ENCODE measurements at places on chromosomes 4 and X.

DNA sequence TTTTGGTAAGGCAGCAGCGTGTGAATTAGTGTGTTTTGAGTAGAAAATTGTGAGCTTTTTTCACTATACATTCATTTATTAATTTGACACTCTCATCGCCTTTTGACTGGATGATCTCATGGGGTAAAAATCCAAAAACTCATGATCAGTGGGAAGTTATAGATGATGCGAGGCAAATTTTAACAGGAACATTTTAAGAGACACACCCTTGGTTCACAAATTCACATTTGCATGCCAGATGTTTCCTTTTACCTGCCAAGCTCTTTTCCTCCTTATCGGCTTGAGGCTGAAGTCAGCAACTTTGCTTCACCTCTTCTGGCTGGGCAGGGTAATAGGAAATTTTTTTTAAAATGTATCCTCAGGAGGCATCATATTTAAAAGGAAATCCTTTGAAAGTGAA, 318.0 kb upstream of the HS3ST1 start:
- no peak overlapping the region for H3K4me3 ChIP-seq
- H3K36me3 ChIP-seq, result no peaks in the 10 kb centered on the region
- H3K27me3 ChIP-seq, result no peaks in the 10 kb centered on the region
- no peak overlapping the region for H3K27ac ChIP-seq
- H3K4me1 ChIP-seq, result peaks cover under 1% of the 10 kb centered on the region

DNA sequence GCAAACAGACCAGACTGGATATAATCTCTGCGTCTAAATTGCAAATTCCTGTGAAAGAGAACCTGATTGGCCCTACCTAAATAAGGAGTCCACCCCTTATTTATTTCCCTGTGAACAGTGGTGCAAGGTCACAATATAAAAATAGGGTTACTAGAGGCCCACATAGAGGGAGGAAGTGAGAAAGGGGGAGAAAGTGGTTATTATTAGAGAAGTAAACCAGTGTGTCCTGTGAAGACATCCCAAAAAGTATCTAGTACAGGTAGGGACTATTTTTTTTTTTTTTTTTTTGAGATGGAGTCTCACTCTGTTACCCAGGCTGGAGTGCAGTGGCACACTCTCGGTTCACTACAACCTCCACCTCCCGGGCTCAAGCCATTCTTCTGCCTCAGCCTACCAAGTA, 15.0 kb upstream of the FRYL start:
- no peaks in the 10 kb centered on the region for H3K36me3 ChIP-seq
- H3K27me3 ChIP-seq, result no peaks in the 10 kb centered on the region
- no peak for DNase-seq
- no peaks in the 10 kb centered on the region for H3K4me1 ChIP-seq

GRCh38 chrX:148958901-148959300, 458.5 kb downstream of the AFF2 start:
- DNase-seq, result no peak
- no peak overlapping the region for H3K4me3 ChIP-seq
- H3K27me3 ChIP-seq, result no peaks in the 10 kb centered on the region
- H3K4me1 ChIP-seq, result no peaks in the 10 kb centered on the region
- no peak overlapping the region for H3K27ac ChIP-seq

GRCh38 chr4:146742416-146742815, 103.7 kb downstream of the POU4F2 start:
- DNase-seq, result no peak
- H3K4me3 ChIP-seq, result no peak overlapping the region
- no peaks in the 10 kb centered on the region for H3K27me3 ChIP-seq
- no peak overlapping the region for H3K27ac ChIP-seq

DNA sequence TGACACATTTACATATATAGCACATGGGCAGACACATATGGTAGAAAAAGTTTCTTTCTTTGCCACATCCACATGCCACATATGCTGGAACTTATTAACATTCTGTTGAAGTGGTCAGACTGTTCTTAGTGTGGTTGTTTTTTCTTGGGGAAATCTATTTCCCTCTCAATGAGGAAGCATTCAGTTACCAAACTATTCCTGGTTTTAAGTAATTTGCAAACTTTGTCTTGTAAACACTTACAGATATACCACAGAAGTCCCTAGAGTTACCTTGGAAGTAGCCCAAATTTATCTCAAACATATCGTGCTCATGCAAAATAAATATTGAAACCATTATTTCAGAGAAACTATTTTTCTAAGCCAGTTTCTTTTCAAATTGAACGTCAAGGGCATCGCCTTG, 625.5 kb upstream of the INTU start:
- H3K4me3 ChIP-seq, result no peak overlapping the region
- no peak for DNase-seq
- H3K27me3 ChIP-seq, result no peaks in the 10 kb centered on the region
- no peaks in the 10 kb centered on the region for H3K4me1 ChIP-seq
- no peak overlapping the region for H3K27ac ChIP-seq

DNA sequence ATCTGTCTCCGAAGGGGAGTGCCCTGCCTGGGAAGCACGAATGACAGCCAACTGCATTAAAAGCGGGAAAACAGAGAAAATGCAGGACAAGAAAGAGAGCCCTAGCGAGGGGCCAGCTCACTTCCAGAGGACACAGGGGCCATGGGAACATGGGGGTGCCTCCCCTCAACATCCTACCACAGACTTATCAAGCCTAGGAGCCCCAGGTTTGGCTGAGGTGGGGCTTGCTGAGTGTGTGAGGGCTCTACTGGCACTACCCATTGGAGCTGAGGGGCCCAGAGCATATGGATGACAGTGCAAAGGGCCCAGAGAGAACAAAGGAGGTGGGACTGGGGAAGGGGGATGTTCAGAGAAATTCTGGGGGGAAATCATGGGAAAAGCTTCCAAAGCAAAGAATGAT, 101.8 kb downstream of the PJA1 start:
- no peak overlapping the region for H3K27ac ChIP-seq
- no peak overlapping the region for H3K4me3 ChIP-seq
- no peaks in the 10 kb centered on the region for H3K27me3 ChIP-seq

DNA sequence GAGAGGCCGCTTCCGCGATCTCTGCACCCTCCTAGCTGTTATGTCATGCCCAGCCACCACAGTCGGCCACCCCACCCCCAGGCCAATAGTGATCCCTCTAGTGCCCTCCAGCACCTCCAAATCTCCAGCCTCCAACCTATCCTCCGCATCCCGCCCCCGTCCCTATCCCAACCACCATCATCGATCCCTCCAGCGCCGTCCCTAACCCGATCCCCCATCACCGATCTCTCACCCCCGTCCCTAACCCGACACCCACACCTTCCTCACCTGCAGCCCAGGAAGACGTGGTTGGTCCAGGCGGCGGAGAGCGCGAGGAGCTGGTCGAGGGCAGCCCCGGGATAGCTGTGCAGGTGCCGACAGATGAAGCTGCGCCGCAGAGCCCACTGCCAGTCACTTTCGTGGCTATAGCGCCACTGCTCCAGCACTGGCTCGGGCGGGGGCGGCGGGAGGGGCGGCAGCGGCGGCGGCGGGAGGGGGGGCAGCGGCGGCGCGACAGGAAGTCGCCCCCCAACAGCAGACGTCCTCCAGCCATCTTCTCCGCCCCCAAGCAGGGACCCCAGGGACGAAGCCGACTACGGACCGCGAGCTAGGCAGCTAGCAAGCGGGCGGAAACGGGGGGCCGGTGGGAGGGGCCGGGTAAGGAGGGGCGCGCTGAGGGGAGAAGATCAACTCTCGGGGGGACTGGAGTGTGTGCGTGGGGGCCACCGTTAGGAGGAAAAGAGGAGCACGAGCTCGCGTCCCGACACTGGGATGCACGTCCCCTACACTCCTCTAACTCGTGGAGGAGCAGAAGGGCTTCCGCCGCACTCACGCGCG, 552 bp downstream of the NKRF start:
- no peaks in the 10 kb centered on the region for H3K4me1 ChIP-seq
- H3K27ac ChIP-seq, result peak overlapping the region; percentile 69
- peak; percentile 66 for DNase-seq
- H3K27me3 ChIP-seq, result no peaks in the 10 kb centered on the region

GRCh38 chr4:10783351-10783750, 98.8 kb upstream of the CLNK start:
- no peaks in the 10 kb centered on the region for H3K4me1 ChIP-seq
- no peak overlapping the region for H3K27ac ChIP-seq
- no peaks in the 10 kb centered on the region for H3K27me3 ChIP-seq
- H3K4me3 ChIP-seq, result no peak overlapping the region
- DNase-seq, result no peak
- no peaks in the 10 kb centered on the region for H3K36me3 ChIP-seq

DNA sequence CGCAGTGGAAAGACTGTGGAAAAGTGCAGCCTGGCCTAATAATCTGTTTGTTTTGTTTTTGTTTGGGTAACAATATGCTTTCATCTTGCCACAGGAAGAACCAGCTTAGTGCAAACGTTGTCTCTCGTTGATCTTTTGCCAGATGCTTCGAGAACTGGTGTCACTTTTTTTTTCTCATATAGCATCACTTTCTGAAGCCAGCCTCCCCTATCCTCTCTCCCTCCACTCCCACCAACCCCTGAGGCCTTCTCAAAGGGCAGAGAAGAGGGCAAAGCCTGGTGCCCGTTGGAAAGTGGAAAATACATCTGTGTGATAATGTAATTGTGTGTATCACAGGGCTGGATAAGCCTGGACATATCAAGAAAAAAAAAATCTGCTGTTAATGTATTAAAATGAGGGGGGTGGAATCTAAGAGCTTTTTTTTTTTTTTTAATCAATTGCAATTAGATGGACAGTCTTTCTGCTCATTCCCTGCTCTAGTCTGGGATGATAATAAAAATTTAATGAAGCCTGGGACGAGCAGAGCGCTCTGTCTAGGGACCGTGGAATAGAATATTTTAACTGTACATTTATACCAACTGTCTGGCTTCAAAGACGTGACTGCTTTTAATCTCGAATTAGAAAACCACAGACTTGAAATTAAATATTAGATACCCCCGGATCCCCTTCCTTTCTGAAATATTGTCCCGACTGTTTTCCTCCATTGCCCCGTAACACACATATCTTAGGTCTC, 8.1 kb downstream of the POU4F2 start:
- H3K4me1 ChIP-seq, result no peaks in the 10 kb centered on the region
- H3K4me3 ChIP-seq, result no peak overlapping the region
- H3K36me3 ChIP-seq, result no peaks in the 10 kb centered on the region
- no peaks in the 10 kb centered on the region for H3K27me3 ChIP-seq

- H3K27ac ChIP-seq, result no peak overlapping the region
- H3K36me3 ChIP-seq, result no peaks in the 10 kb centered on the region
- no peak for DNase-seq
- no peaks in the 10 kb centered on the region for H3K4me1 ChIP-seq
These were observed 17.5 kb downstream of the PALLD start for GRCh38 chr4:168514249-168514852.

DNA sequence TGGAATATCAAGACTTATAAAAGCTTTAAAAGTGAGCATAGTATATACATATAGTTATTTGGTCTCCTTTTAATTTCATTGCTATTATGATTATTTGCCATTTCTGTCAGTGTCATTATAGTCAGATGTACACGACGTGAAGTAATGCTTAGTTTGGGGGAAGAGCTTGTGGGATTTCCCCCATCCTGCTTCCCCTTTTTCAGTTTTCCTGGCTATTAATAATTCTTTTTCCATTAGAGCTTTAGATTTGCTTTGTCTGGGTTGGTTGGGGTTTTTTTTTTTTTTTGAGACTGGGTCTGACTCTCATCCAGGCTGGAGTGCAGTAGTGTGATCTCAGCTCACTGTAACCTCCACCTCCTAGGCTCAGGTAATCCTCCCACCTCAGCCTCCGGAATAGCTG, 5.4 kb downstream of the ABCE1 start:
- no peaks in the 10 kb centered on the region for H3K27me3 ChIP-seq
- no peak overlapping the region for H3K27ac ChIP-seq
- H3K4me3 ChIP-seq, result no peak overlapping the region
- peaks cover 15% of the 10 kb centered on the region for H3K36me3 ChIP-seq
- DNase-seq, result no peak

GRCh38 chr4:22487328-22487727, 28.5 kb downstream of the ADGRA3 start:
- H3K4me3 ChIP-seq, result no peak overlapping the region
- H3K4me1 ChIP-seq, result no peaks in the 10 kb centered on the region
- no peak for DNase-seq
- H3K36me3 ChIP-seq, result no peaks in the 10 kb centered on the region
- no peak overlapping the region for H3K27ac ChIP-seq

GRCh38 chr4:124151031-124151430, 561.5 kb downstream of the ANKRD50 start:
- H3K36me3 ChIP-seq, result no peaks in the 10 kb centered on the region
- H3K27ac ChIP-seq, result no peak overlapping the region
- no peak for DNase-seq
- no peaks in the 10 kb centered on the region for H3K27me3 ChIP-seq
- H3K4me3 ChIP-seq, result no peak overlapping the region

- no peaks in the 10 kb centered on the region for H3K27me3 ChIP-seq
- no peaks in the 10 kb centered on the region for H3K4me1 ChIP-seq
- no peak overlapping the region for H3K4me3 ChIP-seq
- no peak overlapping the region for H3K27ac ChIP-seq
These were observed 235.9 kb downstream of the RPA4 start for GRCh38 chrX:97119474-97120109.

DNA sequence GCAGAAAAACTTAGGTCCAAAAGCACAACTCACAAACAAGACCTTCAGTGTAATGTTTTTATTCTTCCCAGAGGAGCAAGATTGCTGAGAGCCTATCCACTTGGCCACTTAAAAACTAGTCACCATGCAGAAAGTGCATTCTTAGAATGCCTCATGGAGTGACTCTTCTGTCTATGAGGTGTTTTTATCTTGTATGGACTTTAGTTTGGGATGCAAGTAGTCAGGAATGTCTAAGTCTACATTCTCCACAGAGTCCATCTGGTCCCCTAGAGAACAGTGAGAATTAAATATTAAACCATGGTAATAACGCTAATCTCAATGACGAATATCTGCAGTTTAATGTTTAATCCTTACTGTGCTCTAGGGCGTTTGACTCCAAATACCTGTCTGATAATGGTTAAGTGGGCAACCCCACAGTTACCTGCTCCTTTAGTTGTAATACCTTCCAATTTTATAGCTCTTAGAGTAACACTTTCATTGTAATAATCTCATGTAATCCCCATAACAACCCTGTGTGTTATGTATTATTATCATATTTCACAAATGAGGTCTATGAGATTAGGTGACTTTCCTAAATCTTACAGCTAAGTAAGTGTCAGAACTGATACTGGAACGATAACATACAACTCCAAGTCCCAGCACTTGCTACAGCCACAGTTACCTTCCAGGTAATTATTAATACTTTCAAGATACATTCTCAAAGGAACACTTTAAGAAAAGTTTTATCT, 235.6 kb upstream of the JADE1 start:
- H3K27ac ChIP-seq, result no peak overlapping the region
- H3K27me3 ChIP-seq, result no peaks in the 10 kb centered on the region
- peaks cover 17% of the 10 kb centered on the region for H3K4me1 ChIP-seq
- H3K36me3 ChIP-seq, result no peaks in the 10 kb centered on the region
- no peak overlapping the region for H3K4me3 ChIP-seq
- no peak for DNase-seq

- H3K27ac ChIP-seq, result no peak overlapping the region
- H3K4me1 ChIP-seq, result no peaks in the 10 kb centered on the region
These were observed 3.9 kb upstream of the FAAH2 start for GRCh38 chrX:57282568-57282967.

- no peaks in the 10 kb centered on the region for H3K36me3 ChIP-seq
- no peak for DNase-seq
- no peak overlapping the region for H3K27ac ChIP-seq
- H3K4me3 ChIP-seq, result no peak overlapping the region
These were observed 28.2 kb upstream of the TCEAL4 start for GRCh38 chrX:103556963-103557612.

- H3K4me3 ChIP-seq, result no peak overlapping the region
- no peaks in the 10 kb centered on the region for H3K36me3 ChIP-seq
- no peak for DNase-seq
- no peaks in the 10 kb centered on the region for H3K27me3 ChIP-seq
- H3K27ac ChIP-seq, result no peak overlapping the region
These were observed 7.0 kb upstream of the STPG2 start for GRCh38 chr4:98150092-98150761.

All from ascending aorta (tissue), 2 donors.